ENCODE measurements at places on chromosomes 1 and 21.

DNA sequence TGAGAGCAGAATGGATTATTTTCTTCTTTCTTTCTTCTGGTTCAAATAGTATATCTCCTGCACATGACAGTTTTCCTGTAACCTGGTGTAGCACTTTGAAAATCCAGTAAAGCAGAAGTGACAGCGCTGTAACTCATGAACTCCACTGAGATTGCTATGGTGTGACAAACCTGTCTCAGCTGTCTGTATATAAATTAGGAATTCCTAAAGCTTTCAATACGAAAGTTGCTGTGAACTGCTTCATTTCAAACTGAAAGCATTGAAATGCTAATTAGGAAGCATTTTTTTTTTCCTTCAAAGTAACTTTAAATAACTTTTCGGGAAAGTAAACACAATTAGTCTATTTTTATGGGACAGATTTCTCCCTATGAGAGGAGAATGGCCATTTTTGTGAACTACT is 646.9 kb upstream of the ZP4 start:
- no peak for DNase-seq

- no peak for DNase-seq
These were observed 7.3 kb downstream of the CSTB start for GRCh38 chr21:43768868-43769167.

DNA sequence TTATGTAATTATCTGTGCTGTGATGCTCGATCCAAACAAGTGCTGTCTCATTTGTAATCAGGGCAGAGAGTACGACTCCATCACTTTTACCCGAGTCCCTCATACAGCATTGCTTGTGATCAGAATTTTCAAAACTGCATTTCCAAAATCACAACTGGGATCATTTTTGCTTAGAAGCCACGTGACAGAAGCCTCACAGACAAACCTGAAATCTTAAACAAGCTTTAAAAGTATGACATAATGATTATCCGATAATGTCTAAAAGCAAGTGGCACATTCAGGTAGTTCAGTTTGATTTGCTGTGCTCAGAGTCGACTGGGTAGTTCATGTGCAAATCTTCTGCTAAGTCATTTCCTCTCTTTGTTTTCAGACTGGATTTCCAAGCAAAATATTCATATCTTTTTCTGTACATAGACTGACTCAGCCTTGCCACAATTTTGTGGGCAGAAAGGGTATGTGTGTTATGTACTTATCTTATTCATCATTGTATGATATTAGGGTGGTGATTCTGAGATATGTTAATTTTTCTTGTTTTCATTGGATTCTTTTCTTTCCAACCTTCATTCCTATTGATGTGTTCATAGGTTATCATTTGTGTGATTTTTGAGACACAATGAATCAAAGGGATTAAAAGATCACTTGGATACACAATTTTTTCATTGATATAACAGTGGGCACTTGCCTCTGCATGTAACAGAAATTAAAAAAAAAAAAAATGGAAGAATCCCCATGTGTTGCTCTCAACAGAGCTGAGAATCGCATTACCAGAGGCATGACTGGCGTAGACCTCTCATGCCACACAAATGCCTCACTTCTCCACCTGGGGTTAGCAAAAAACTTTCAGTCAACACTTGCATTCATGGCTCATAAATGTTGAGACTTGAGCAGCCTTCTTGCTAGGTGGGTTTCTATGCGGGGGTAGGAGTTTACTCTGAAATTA is 355.7 kb downstream of the LTN1 start:
- DNase-seq, result no peak

- no peak for DNase-seq
These were observed 15.2 kb downstream of the LRRC71 start for GRCh38 chr1:156935505-156936128.
